ENCODE measurements at places on chromosomes 1 and 21.

DNA sequence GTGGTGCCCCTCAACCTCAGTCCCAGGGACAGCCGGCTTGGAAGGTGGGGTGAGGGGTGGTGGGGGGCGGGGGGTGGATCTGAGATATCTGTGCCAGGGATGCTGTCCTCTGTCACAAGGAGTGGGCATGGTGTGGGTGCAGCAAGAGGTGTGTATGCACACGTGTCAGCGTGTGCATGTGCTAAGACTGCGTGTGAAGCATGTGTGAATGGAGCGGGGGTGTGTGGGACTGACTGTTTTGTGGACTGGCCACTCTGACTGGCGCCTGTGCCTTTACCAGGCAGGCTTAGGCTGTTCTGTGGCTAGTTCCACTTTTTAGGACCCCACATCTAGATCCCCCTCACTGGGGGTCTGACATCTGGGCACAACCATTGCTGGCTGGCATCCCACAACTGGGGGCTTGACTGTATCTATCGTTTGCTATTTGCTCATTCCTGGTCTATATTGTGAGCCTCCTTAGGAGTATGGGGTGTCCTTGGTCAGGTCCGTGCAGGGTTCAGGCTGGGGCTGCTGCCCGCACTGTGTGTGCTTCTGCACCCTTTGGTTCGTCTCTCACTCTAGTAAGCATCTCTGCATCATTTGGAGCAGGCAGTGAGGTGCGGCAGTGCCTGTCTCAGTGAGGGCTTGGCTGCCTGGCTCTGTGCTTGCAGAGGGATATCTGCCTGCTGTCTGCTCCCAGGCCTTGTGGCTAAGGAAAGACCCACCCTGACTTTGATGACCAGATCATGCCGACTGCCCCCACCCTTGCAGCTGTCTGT, 1.9 kb downstream of the AMPD2 start:
- DNase-seq = no peak

GRCh38 chr1:223755992-223756775, 43.8 kb downstream of the CAPN2 start:
- no peak for DNase-seq

- DNase-seq = no peak
Measured at GRCh38 chr1:99595041-99595440, 50.9 kb upstream of the PALMD start.

DNA sequence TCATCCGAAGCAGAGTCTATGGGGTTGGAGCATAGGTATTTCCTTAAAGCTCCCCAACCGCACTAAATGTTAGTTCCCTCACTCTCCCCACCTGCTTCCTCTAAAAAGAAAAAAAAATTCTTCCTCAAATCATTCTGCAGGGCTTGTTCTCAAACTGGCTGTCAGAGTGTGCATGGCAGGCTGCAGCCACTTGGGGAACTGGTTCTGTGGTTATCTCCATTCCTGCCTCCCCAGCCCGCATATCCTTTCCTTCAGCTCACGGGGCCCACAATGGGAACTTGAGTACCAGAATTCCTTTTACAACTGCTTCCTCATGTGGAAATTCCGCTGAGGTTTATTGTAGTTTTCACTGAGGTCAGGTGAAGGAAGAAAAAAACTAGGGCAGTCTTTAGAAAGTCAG, 159.2 kb downstream of the PIGK start:
- DNase-seq = no peak

GRCh38 chr21:43720539-43721166, 1.7 kb downstream of the PDXK start:
- DNase-seq = no peak

DNA sequence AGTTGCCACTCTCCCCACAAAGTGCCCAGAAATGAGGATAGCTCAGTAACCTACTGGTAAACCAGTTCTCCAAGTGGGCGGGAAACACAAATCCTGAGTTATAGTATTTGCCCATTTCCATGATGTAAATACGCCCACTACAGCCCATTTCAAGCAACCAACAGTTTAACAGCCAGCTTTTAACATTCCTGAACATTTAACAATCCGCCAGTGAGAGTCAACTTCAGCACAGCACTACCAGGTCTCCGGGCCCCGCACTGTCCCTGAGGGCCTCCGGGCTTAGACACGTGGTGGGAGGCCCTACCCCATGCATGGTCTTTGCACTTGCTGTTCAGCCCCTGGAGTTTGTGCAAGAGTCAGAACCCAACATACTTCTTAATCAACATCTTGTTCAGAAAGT, 132.0 kb upstream of the CTTNBP2NL start:
- no peak for DNase-seq

GRCh38 chr1:161190962-161191521, 7.8 kb downstream of the ADAMTS4 start:
- no peak for DNase-seq

DNA sequence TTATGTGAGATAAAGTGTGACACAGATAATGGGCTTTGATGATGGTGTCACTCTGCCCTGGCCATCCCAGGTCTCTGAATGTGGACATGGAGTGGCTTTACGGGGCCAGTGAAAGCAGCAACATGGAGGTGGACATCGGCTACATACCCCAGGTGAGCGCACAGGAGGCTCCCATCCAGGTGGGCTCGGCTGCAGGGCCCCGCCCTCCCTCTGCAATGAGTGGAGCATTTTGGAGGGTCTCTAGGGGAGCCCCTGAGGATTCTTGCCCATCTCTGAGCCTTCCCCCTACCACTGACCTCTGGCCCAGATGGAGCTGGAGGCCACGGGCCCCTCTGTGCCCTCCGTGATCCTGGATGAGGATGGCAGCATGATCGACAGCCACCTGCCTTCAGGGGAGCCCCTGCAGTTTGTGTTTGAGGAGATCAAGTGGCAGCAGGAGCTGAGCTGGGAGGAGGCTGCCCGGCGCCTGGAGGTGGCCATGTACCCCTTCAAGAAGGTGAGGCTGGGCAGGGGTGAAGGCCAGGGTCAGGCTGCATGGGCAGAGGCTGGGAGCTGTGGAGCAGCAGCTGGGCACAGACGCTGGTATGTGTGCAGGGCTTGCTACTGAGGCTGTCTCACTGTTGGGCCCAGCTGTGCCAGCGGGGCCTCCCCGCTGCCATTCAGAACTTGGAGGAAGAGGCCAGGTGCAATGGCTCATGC, 8.2 kb upstream of the MTFR1L start:
- no peak for DNase-seq

DNA sequence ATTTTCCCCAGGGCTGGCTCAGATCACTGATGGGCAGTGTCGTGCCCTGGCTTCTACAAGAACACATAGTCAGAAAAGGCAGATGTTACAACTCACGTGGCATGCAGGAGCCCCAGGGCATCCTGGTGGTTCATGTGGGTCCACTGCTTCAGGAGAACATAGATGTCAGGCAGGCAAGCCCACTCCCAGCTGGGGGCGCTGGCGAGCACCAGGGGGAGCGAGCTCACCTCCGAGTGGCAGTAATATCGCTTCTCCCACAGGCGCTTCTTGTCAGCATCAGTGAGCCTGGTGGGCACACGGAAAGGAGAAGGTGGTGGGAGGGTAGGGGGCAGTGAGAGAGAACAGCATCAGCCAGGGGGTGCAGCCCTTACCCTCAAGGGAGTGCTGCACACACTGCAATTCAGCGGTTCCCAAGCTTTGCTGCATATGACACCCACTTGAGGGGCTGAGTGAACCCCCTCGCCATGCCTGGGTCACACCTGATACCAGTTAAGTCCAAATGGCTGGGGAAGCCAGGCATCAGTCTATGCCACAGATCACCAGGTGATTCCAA, 34.3 kb upstream of the PPP1R15B start:
- peak; percentile 35 for DNase-seq

GRCh38 chr1:46039571-46040052, 92.8 kb downstream of the PIK3R3 start:
- DNase-seq = no peak

GRCh38 chr1:107935396-107936064, 29.4 kb downstream of the VAV3 start:
- DNase-seq = peak; percentile 69

DNA sequence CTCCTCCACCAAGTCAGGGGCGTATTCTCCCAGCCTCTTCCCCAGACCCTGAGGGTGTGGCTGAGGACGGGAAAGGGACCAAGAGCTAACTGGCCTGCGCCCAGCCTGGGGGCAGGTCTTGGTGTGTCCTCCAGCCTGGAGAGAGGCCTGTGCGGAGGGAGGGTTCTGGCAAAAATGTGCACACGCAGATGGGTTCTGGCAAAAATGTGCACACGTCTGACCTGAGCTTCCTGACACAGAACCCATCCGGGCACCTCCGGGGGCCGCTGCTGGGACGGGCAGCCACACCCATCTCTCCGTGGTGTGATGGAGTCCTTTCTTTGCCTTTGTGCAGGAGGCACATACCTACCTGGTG, 23.1 kb upstream of the PKP1 start:
- DNase-seq = no peak

GRCh38 chr1:190029441-190029840, 448.2 kb downstream of the BRINP3 start:
- no peak for DNase-seq
